Karpas-422 (cell line): ENCODE measurements at places on chromosomes 2 and 18. TPM values are rescaled to one million over a fixed set of nuclear protein-coding genes. Genes with fewer than 3 reads are reported as not detected.

GRCh38 chr2:10170256-10170655 lies 47.7 kb downstream of the RRM2 start:
- H3K4me1 ChIP-seq = no peaks in the 10 kb centered on the region
- H3K27me3 ChIP-seq = no peaks in the 10 kb centered on the region

DNA sequence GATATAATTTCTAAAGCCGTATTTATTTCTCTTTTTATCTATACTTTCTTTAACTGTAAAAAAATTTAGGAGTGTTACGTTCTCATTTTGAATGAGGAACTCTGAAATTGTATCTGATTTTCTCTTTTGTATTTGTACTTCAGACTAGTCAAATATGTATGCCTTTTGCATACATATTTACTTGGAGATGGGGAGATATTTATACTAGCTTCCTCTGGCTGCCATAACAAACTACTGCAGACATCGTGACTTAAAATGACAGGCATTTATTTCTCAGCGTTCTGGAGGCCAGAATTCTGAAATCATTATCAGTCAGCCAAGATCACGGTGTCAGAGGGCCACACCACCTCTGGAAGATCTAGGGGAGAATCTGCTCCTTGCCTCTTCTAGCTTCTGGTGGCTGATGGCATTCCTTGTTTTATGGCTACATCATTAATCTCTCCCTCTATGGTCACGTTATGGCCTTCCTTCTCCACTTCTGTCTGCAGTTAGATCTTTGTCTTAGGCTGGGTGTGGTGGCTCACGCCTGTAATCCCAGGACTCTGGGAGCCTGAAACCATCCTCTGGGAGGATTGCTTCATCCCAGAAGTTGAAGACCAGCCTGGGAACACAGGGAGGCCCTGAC lies 8.2 kb downstream of the LCLAT1 start:
- no peak for DNase-seq
- H3K27ac ChIP-seq = no peak overlapping the region
- H3K36me3 ChIP-seq = 0 out of 2 replicates have a peak, but pooled peaks cover 3% of the 10 kb centered on the region
- H3K27me3 ChIP-seq = no peaks in the 10 kb centered on the region
- peaks cover 10% of the 10 kb centered on the region for H3K4me1 ChIP-seq

DNA sequence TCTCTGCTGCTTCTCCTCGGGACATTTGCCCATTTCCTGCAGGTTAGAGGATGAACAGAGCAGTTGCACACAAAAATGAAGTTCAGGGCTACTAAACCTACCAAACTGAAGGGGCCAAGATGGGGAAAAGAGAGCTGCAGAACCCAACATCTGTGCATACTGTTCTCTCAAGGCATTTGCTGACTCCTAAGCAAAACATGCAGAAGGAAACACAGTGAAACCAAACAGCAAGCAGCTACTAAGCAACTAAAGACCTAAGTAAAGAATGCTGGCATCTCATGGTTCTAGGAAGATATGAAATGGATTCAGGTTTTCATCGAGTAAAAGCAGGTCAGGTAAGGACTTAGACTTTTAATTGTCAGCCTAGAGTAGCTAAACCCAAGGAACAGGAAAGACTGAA lies 111.9 kb upstream of the SYT4 start:
- H3K27ac ChIP-seq = no peak overlapping the region
- H3K4me3 ChIP-seq = no peak overlapping the region
- H3K4me1 ChIP-seq = no peaks in the 10 kb centered on the region
- DNase-seq = no peak
- H3K27me3 ChIP-seq = no peaks in the 10 kb centered on the region

The PKP4 gene
- total RNA-seq = not detected in 2 replicates

DNA sequence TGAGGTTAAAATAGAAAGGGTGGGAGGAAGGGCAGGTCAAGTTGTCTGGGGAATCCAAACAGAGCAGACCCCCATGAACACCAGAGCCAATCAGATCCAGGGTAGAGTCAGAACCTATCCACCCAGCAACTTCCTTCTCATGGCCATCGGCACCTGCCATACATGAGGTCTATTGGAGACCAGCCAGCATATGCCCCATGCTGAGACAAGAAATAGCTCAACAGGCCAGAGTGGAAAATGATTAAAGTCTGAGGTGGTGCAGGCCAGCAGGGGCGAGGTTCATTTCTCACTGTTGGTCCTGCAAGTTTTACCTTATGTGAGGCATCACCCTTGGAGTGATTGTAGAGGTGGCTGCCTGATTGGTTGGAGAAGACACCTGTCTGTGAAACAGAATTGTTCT lies 89.2 kb downstream of the LONRF2 start:
- H3K36me3 ChIP-seq = no peaks in the 10 kb centered on the region
- no peaks in the 10 kb centered on the region for H3K27me3 ChIP-seq
- H3K27ac ChIP-seq = no peak overlapping the region
- H3K4me1 ChIP-seq = peaks cover 62% of the 10 kb centered on the region
- H3K4me3 ChIP-seq = no peak overlapping the region

The CTLA4 gene
- total RNA-seq = not detected in 2 replicates

GRCh38 chr2:190970873-190971506 lies 43.0 kb downstream of the STAT1 start:
- H3K4me3 ChIP-seq = no peak overlapping the region
- peaks cover 56% of the 10 kb centered on the region for H3K36me3 ChIP-seq
- no peak overlapping the region for H3K27ac ChIP-seq
- H3K4me1 ChIP-seq = no peaks in the 10 kb centered on the region
- DNase-seq = no peak

DNA sequence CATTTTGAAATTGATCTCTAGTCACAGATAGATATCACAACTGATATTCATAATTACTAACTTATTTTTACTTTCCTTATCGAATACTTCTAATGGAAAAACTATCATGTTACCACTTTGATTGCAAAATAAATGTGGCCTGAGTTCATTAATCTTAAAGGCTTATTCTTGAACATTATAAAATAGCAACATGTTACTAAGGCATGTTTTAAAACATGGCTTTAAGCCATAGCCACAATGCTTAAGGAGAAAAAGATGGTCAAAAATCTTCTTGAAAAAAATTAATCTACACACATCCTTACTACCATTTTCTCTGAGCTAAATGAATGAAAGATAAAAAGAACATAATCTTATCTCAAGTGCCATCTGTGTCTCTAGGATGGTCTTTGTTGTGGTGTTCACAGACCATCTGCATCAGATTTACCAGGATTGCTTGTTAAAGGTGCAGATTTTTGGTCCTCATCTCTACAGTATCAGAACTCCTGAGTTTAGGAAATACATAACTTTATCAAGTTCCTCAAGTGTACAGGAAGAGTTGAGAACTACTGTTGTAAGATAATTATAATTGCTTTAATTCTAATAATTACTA lies 15.3 kb downstream of the MTX2 start:
- no peaks in the 10 kb centered on the region for H3K27me3 ChIP-seq
- H3K4me1 ChIP-seq = peaks cover 22% of the 10 kb centered on the region
- H3K36me3 ChIP-seq = peaks cover 40% of the 10 kb centered on the region; the same call in 1 of the 2 replicates

DNA sequence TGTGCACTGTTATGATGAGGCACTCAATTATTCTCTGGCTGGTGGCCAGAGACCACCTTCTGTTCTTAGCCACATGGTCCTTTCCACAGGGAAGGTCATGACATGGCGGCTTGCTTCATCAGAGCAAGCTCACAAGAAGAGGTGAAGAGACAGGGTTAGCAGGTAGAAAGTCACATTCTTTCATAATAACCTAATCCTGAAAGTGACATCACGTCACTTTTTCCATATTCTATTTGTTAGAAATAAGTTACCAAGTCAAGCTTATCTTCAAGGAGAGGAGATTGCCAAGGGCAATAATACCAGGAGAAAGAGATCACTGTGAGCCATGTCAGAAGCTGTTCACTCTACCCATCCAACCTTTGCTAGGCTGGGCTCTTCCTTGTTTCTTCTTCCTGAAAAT lies 139.4 kb downstream of the OSR1 start:
- H3K36me3 ChIP-seq = no peaks in the 10 kb centered on the region
- H3K27ac ChIP-seq = no peak overlapping the region
- no peaks in the 10 kb centered on the region for H3K4me1 ChIP-seq
- no peaks in the 10 kb centered on the region for H3K27me3 ChIP-seq
- DNase-seq = no peak

GRCh38 chr2:20034821-20035220 lies 16.6 kb downstream of the LAPTM4A start:
- peaks cover 66% of the 10 kb centered on the region for H3K36me3 ChIP-seq
- no peak for DNase-seq
- peaks cover 21% of the 10 kb centered on the region for H3K4me1 ChIP-seq
- H3K27ac ChIP-seq = no peak overlapping the region
